Fibroblast of skin of scalp (primary cell): ENCODE measurements at places on chromosomes 16 and 17.

DNA sequence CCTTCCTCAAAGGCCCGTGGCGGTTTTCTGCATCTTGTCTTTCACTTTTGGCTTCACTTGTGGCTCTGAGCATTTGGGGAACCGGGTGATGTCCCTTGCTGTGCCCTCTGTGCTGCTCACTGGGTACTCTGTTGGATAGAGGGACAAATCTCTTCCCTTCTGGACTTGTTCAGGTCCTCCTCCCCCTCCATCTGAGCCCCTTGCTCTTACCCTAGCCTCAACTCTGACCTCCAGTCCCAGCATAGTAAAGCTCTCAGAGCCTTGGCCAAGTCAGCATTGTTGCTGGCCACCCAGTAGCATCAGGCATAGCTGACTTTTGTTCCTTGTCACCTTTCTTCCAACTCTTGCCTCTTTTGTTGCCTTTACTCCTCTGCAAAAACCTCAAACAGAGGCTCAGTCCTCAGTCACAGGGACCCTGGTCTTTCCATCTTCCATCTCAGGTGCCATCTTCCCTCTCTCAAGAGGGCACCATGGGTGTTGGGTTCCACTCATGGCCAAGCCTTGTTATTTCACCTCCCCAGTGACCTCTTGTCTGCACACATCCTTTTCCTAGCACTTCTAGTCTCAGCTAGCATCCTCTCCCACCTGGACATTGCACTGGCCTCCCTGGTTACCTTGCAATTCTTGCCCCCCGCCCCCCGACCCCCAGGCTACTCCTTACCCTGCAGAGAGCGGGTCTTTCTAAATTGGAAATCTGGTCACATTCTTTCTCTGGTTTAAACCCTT lies 393 bp upstream of the PSMB10 start:
- no peak for DNase-seq

DNA sequence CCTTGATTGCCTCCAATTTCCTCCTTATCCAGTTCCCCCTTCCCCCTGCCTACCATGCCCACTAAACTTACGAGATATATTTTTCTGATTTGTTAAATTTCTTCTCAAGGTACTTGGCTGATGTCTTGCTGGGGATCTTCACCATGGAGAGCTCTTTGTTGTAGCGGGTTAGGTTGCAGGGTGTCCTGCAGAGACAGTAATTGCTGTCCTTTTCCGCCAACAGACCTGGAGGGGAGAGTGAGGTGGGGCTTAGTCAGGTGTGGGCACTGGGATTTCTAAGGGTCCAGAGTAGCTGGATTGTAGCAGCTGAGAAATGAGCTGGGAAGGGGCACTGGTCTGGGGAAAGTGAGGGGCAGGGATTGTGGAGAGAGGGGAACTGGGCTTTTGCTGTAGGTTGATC lies 32.1 kb downstream of the SPACA3 start:
- DNase-seq, result no peak

DNA sequence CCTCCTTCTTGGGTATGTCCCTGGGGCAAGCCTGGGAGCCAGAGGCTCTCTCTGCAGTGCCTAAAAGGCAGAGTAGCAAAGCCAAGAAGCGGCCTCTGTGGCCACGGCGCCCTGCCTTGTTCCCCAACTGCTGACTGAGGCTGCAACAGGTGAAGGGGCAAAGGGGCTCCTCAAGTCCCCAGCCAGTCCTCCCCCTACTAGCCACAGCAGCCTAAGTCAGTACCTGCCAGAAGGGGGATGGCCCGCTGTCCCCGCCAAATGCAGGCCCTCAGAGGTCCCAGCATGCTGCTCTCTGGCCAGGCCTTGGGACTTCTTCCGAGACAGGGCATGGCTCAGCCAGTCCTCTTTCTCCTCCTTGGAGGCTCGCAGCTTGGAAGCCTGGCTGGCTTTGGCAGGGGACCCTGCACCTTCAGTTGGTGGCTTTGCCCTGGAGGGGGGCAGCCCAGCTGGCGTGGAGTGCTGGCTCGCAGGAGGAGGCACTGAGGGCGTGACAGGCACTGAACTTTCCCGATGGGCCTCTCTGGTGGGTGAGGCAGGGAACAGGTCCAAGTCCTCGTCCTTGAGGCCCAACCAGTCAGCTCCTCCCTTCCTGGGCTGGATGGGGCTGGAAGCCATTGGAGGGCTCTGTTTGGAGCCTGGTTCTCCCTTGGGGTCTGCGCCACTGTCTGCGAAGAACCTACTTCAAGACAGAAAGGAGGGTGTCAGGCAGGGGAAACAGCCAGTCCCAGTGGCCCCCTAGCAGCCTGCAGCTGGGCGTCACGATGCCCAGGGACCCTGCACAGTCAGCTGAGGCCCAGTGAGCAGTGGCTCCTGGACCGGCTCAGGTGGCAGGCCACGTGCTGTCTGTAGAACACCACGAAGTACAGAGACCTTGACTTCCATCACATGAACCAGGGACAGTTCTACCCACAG lies 17.6 kb downstream of the FBF1 start:
- no peak for DNase-seq

DNA sequence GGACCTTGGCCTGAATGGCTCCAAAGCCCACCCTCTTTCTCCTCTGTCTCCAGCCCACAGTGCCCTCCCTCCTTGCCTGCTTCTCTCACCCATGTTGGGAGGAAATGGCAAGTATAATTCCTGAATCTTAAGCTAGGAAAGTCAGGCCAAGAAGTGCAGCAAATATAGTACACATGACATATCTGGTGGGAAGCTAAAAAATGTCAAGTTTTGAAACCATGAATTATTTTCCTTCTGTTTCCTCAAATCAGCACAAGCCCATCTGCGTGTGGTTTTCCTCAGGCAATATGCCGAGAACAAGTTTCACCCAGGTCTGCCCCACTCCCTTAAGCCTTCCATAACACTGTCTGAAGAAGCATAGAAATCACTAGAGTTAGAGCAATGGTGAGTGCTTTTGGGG lies 502.8 kb upstream of the CDH11 start:
- DNase-seq, result peak; percentile 21

GRCh38 chr17:76524598-76525512 lies 12.7 kb downstream of the CYGB start:
- DNase-seq, result peak; percentile 66

DNA sequence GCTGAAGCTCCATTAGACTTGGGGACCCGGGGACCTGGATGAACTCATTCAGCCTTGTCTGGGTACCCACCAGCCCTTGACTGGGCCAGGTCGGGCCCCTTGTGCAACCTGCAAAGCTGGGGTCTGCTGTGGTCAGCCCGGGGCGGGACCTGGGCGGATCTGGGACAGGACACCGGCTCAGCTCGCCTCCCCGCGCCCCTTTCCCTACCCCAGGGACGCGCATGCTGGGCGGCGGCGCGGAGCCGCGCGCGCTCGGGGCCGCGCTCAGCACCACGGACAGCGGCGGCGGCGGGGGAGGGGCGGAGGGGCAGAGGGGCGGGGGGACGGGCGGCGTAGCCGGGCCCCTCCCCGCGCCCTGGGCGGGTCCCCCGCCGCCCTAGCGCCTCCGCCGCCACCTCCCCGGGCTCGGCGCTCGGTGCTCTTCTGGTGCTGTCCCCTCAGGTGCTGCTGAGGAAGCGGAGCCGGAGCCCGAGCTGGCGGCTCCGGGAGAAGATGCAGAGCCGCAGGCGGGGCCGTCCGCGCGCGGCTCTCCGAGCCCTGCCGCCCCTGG lies 7.4 kb downstream of the ACD start:
- DNase-seq, result peak; percentile 31

DNA sequence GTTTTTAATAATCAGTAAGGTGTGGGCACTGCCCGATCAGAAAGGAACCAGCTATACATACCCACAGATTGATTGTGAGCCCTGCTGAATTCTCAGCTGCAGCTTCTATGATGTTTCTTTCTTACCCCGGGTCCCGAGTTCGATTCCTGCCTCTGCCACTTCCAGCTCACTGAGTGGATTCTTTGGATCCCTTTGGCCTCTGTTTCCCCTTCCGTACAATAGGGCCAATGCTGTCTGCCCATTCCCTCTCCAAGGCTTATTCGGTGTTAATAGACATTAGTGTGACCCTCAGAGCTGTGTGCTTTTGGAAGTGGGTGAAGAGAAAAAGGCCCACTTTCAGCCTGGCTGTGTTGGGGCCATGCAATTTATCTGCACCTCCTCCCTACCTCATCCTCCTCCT lies 115.8 kb downstream of the IRX5 start:
- DNase-seq, result no peak

GRCh38 chr16:12002447-12003006 lies 26.0 kb downstream of the SNX29 start:
- DNase-seq, result peak; percentile 48

DNA sequence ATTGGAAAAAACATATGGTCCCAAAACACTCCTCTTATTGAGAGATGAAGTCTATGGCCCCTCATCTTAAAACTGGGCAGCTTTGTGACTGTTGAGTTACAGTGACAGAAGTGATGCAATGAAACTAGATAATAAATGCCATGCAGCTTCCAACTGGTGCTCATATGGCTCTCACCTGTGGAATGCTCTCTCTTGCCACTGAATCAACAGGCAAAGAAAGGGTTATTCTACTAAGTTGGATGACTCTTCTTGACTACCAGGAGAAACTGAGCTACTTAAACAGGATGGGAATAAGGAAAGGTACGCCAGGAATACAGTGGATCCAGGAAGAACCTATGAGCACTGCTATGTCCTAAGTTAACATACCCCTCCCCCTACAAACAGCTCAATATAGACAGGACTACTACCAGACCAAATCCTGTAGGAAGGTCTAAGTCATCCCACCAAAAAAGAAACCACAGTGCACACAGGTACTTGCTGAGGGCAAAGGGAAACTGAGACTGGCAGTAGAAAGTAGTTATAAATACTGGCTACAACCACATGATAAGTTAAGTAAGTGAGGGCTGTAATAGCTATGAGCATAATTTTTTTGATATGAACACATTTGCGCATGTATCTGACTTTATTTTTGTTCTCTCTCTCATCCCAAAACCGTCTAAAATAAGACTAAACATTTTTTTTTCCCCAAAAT lies 398.5 kb downstream of the ZFHX3 start:
- no peak for DNase-seq

DNA sequence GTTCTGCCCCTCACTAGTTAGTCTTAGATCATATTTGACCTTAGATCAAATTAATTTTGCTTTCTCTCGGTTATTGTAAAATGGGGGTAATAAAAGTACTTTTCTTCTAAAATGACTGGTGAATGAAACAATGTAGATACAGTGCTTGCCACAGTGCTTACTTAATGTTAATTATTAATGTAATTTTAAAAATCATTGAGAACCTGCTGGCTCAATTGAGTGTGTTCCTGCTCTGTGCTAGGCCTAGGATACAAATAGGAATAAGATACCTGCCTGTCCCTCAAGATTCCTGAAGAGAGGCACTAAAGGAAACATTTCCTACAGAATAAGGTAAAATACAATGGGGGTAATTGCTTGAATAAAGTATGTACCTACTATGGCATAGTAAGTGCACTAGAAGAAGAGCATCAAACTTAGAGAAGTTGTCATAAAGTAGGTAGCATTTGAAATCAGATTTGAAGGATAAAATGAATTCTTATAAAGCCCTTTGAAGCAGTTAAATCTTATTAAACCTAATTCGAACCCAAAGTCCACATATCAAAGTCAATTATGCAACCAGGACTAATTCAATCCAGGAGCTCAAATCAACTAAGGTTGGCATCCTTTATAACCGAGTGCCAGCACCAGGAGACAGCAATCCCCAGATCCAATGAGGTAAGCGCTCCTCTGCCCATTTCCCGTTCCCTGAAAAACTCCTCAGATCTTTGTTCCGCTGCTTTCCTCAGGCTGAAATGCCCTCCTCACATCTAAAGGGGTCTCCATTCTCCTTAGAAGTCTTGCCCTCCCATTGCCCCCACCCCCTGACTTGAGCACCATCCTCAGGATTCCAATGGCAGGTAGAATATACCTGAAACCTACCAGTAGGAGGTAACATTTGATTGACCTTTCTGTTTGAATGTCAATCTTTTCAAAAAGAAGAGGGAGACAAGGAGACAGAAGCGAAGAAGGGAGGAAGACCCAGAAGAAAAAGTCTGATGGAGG lies 2.4 kb upstream of the MED13 start:
- no peak for DNase-seq

DNA sequence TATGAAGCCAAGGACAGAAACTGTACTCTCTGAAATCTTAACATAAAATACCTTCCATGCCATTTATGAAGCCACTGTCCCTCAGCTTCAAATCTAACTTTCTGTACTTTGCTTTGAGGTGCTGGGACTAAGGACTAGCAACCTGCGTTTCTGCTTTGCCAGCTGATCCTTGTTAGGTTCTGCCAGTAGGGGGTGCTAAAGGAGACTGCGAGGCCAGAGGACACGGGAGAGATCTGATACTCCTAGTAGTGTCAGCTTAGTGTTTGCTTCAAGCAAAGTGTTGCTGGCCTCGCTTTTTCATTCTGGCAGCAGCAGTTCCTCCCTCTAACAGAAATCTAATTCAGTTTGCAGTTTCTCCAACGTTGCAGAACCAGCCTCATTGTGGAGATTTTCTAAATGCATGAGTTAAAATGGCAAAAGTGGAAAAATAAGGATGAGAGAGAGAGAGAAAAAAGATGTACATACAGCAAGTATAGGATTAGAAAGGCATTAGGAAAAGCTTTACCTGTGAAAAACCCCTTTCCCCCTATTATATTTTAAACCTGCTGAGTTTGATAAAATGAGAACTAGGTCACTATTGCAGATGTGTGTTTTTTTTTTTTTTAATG lies 297.5 kb downstream of the CA10 start:
- peak; percentile 21 for DNase-seq

GRCh38 chr17:14334919-14335318 lies 34.0 kb downstream of the HS3ST3B1 start:
- DNase-seq, result no peak

GRCh38 chr17:7133916-7134315 lies 19.3 kb upstream of the ASGR2 start:
- DNase-seq, result no peak

DNA sequence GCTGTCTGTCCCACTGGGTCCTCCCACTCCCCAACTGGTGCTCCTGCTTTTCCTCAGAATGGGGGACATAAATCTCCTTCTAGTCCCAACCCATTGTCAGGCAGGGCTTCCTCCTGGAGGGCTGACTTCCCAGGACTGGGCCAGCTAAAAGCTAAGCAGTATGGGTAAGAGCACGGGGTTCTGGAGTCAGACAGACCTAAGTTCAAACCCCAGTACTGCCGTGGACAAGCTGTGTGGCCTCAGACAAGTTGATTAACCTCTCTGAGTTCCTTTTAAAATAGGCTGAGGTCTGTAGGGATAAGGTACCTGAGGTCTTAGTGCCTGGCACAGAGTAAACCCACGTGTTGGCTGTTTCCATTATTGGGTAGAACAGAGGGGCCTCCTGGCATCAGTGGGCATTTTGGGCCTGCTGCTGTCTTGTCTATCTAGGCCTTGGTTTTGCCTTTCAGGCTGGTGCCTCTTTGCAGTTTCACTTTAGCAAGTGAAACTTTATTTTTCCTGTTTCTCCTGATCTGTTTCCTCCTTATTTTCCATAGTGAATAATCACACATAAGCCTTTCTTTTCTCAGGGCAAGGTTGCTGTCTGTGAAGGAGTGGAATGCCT lies 114.6 kb downstream of the PRKCB start:
- no peak for DNase-seq
